T-helper 17 cell (primary cell): ENCODE measurements at places on chromosomes 7 and 10.

GRCh38 chr7:43650457-43651052, 67.6 kb downstream of the STK17A start:
- H3K4me1 ChIP-seq = peaks cover 70% of the 10 kb centered on the region
- peaks cover 7% of the 10 kb centered on the region for H3K36me3 ChIP-seq
- no peak for DNase-seq
- peak overlapping the region; percentile 94 for H3K4me3 ChIP-seq

DNA sequence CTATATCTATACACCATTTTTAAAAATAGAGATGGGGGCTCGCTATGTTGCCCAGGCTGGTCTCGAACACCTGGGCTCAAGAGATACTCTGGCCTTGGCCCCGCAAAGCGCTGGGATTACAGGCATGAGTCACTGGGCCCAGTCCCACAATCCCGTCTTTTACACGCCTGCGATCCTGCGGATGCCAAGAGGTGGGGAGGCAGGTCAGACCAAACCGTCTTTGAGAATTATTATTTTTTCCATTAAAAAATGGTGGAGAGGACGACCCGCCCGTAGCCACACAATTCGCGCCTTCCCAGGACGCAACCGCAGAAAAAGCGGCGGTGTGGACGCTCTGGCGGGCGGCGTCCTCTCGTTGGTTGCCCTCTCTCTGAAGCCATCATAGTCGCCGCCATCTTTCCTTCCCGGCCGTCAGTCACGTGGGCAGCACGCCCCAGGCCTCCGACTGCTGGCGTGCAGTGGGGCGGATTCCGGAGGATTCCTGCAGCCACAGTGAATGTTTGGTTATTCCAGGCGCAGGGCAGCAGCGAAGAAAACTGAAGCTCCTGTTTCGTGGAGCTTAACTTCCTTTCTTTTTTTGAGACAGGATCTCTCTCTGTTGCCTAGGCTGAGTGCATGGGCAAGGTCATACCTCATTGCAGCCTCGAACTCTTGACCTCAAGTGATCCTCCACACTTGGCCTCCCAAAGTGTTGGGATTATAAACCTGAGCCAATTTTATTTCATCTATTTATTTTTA, 9.9 kb upstream of the EPHB4 start:
- H3K27ac ChIP-seq = peak overlapping the region; percentile 63
- peaks cover 5% of the 10 kb centered on the region for H3K36me3 ChIP-seq
- DNase-seq = peak; percentile 55
- H3K4me3 ChIP-seq = peak overlapping the region; percentile 80

- H3K4me3 ChIP-seq = no peak overlapping the region
- H3K36me3 ChIP-seq = peaks cover 3% of the 10 kb centered on the region
- H3K27ac ChIP-seq = no peak overlapping the region
- H3K27me3 ChIP-seq = peaks cover 47% of the 10 kb centered on the region
- no peak for DNase-seq
These were observed 120.2 kb upstream of the RAB18 start for GRCh38 chr10:27383595-27384542.

DNA sequence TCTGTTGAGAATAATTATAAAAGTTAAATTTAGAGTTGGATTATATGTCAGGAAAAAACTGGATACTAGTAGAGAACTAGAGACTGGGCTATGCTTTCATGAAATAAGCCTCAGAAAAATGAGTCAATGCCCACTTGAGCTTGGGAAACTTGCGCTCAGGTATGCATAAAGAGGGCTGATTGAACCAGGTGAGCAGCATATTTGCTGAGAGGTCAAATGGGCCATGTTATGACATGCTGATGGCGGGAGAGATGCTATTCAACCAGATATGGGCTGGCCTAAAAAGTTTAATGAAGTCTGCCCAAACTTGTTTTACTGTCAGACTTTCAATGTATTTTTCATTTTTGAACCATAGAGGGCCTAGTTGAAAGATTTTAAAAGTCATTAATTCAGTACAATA, 837.6 kb upstream of the GHITM start:
- no peak overlapping the region for H3K4me3 ChIP-seq
- H3K27me3 ChIP-seq = no peaks in the 10 kb centered on the region
- H3K4me1 ChIP-seq = no peaks in the 10 kb centered on the region
- H3K27ac ChIP-seq = no peak overlapping the region
